SJSA1 (cell line): ENCODE measurements at places on chromosomes 1 and 21. TPM values are rescaled to one million over a fixed set of nuclear protein-coding genes. Genes with fewer than 3 reads are reported as not detected.

TCHHL1 gene
- not detected in 2 replicates for total RNA-seq

DNA sequence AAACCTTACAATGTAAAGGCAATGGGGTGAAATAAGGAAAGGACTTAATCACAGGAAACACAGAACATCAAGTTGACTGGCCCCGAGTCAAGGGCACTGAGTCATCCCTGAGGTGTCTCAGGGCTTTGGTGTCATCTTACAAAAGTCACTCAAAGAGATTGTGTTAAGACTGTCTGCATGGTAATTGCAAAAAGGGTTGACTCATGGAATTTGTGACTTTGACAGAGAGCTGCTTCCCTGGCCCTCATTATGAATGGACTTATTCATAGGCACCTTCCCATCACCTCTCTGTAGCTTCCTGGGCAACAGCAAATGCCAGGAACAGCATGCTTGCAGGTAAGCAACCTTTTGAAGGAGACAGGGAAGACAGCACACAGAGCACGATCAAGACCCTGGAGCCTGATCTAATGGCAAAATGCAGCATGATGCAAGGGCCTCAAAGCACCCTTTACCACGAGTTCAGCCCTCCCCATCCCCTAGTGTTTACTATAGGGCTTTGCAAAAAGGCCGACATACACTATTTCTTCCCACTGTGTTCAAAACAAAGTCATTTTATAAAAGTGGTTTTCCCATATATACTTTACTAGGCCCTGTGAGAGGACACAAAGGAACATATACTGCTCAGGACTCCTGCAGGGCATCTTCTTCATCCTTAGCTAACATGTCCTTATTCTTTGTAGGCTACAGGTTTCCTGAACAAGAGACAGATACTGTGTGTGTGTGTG is 17.1 kb downstream of the ZP4 start:
- no peak for DNase-seq

DNA sequence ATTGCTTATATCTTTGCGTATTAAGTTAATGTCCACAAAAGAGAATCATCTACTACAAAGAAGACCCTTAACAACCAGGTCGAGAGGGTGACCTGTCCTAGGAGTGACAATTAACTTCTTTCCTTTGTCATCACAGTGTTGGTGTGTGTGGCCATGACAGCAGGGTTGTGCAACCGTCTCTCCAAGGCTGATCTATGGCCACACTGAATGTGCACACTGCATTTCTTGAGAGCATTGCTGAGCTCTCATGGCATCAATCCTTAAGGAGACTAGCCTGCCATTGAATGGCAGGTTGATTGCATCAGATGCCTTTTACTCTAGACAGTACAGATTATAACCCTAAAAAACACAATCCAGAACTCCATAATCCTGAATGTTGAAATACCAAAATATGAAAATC is 86.5 kb upstream of the OLFM3 start:
- DNase-seq, result no peak

GRCh38 chr1:183379951-183380350 is 38.2 kb downstream of the NMNAT2 start:
- no peak for DNase-seq

S100A1 gene
- total RNA-seq, result 0.32 TPM in 1 of 2 replicates, not detected in the other

GRCh38 chr1:111884772-111885443 is 104.6 kb downstream of the KCND3 start:
- no peak for DNase-seq

SYT6 gene
- not detected in 2 replicates for total RNA-seq

NPHP4 gene
- 3.6 and 4.5 TPM in 2 replicates for total RNA-seq

DNA sequence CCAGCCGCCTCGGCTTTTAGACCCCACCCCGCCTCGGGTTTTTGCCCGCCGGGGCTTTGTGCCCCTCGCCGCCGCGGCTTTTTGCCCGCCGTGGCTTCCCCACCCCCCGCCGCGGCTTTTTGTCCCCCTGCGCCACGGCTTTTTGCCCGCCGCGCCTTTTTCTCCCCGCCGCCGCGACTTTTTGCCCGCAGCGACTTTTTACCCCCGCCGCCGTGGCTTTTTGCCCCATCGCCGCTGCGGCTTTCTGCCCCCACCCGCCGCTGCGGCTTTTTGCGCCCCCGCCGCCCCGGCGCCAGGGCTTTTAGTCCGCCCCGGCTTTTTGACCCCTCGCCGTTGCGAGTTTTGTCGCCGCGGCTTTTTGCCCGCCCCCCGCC is 474.4 kb downstream of the FAM72C start:
- DNase-seq, result no peak

- no peak for DNase-seq
Observed at GRCh38 chr1:191582169-191582568, 576.1 kb upstream of the RGS18 start.

- no peak for DNase-seq
Observed at GRCh38 chr1:29033829-29034466, 89.8 kb downstream of the TMEM200B start.

DNA sequence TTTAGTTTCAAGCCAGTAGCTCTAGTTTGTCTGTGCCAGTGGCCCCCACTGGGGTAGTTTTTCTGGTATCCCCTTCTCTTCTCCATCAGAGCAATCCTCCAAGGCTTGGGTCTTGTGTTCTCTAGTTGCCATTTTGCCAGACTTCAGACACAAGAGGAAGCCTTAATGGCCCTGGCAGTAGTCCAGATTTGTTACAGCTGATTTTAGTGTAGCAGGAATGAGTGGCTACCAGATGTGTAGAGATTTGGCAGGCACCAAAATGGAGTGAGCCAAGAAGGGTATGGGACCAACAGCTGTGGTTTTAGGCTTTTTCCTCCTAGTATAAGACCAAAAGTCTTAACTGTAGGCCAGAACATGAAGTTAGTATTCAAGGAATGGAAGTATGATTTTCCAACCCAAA is 56.8 kb downstream of the ACP6 start:
- DNase-seq, result no peak

DNA sequence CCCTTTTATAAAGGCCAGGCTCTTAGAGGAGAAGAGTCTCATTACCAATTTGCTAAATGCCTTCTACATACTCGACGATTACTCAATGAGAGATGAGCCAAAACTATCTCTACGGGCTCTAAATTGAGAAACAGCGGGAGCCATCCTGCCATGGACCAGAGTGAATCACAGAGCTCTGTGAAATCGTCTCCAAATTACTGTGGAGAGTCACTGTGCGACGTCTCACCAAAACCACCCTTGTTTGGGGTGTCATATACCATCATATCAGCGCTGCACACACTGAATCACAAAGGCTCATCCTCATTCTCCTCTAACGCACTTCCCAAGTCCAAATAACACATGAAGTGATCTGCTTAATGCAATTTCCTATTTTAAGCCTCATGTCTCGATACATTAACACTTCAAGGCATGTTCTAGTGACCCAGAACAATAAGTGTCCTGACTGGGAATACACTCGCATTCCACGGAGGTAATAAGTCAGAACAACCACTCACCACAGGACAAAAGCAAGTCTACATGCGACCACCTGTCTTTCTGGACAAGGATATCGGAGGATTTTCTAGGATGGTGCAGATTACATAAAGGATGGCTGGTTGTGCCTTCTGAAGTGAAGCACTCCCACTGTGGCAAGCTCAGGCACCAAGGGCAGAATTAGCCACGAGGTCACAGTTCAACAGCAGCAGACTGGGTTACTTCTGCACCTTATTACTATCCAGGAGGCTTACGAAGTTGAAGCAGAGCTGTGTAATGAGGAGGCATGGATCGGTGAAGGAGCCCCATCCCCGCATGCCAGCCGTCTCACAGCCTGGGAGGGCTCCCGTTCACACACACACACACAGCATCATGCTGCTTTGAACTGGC is 44.3 kb downstream of the NID1 start:
- DNase-seq, result no peak

CXADR gene
- 0.08 TPM in 1 of 2 replicates, not detected in the other for total RNA-seq

GBP5 gene
- total RNA-seq, result 6.4 and 10.4 TPM in 2 replicates

- DNase-seq, result no peak
Observed at GRCh38 chr21:17746920-17747319, 72.2 kb downstream of the C21orf91 start.

GRCh38 chr21:14318578-14318977 is 64.4 kb downstream of the HSPA13 start:
- DNase-seq, result no peak

- no peak for DNase-seq
Observed at GRCh38 chr1:116377541-116378529, 4.8 kb downstream of the ATP1A1 start.
